ENCODE measurements at places on chromosomes 2 and 18. TPM values are rescaled to one million over a fixed set of nuclear protein-coding genes. Genes with fewer than 3 reads are reported as not detected.

The CENPA gene
- total RNA-seq, result 24.7 TPM

GRCh38 chr2:191311627-191312026, 66.4 kb downstream of the MYO1B start:
- no peak for DNase-seq

DNA sequence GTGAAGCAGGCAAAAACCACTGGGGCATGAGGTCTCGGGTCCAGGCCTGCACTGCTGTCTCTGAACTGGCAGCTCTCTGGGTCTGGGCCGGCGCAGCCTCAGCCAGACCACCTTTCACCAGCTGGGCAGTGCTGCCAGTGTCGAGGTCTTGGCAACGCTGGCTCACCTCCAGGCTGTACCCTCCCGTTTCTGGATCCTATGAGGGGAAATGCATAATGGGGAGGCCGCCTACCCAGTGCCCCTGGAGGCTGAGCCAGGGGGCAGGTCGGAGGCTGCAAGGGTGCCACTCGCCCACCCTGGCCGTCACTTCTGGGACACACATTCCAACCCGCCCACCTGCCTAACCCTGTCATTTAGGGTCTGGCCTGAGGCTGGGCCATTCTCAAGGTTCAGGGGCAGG, 24.6 kb downstream of the KIF1A start:
- no peak for DNase-seq

- no peak for DNase-seq
Observed at GRCh38 chr2:168583710-168584521, 127.8 kb downstream of the CERS6 start.

DNA sequence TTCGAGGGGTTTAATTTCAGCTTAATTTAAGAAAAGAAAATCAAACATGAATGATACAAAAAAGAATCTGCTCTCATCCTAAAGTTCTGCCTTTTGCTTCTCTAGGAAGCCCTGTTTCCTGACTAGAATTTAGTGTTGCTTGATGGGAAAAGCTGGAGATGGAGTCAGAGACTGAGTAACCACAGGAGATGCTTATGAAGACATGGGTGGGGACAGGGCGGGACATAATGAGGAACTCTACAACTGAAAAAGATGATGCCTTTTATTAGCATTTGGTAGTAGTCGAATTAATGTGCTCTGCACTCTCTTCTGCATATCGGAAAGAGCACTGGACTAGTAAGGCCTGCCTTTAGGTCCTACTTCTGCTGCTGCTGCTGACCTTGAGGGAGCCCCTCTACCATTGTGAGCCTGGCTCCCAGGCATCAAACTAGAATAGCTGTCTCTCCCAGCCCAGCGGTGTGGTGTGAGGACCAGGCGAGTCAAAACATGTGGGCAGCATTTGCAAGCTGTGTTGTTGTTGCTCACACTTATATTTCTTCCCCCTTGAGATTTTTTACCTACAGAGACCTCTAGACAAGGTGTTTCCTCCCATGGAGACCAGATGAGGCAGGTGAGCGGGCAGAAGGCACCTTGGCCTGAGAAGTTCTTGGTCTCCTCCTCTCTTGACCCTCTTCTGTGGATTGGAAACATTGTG, 61.5 kb downstream of the INPP4A start:
- no peak for DNase-seq

The STRADB gene
- total RNA-seq, result 30.6 TPM

GRCh38 chr2:46351750-46352138, 54.5 kb downstream of the EPAS1 start:
- no peak for DNase-seq

DNA sequence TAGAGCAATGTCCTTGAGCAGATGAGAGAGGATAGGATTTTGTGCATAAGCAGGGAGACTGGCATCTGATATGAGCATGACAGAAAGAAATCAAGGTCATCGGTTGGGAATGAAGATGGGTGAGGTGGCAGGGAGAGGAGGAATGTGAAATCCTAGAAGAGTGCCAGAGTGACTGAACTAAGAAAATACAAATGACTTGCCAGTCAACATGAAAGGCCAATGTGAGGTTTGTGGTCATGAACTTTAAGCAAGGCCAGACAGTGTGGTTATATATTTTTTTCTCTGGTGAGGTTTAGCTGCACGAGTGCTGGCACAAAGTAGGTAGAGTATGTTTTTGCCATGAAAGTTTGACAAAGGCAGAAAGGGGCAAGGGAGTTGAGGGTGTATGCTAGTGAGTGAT, 21.2 kb downstream of the QPCT start:
- no peak for DNase-seq

The ANKRD29 gene
- 3.5 TPM for total RNA-seq

The INHBB gene
- 4.9 TPM for total RNA-seq

DNA sequence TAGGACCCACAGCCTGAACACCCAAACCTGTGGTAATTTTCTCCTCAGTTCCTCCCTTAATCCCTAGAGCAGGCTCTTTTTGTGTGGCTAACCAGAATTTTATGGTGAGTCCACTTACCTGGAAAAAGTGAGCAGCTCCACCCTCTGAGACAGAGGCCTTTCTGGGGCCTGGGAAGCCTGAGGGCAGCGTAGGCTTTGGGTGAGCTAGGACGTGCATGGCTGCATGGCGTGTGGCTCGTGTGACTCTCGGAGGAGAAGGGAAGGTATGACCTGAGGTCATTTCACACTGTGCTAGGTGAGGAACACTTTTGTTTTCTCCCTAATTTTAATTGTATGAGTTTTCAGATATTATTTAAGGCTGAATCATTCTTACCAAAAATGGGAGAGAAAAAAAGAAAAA, 73.5 kb upstream of the DYNAP start:
- no peak for DNase-seq

GRCh38 chr18:36108196-36108595, 20.9 kb downstream of the SLC39A6 start:
- no peak for DNase-seq

- DNase-seq, result no peak
Observed at GRCh38 chr2:85707304-85707703, 13.1 kb downstream of the GNLY start.

DNA sequence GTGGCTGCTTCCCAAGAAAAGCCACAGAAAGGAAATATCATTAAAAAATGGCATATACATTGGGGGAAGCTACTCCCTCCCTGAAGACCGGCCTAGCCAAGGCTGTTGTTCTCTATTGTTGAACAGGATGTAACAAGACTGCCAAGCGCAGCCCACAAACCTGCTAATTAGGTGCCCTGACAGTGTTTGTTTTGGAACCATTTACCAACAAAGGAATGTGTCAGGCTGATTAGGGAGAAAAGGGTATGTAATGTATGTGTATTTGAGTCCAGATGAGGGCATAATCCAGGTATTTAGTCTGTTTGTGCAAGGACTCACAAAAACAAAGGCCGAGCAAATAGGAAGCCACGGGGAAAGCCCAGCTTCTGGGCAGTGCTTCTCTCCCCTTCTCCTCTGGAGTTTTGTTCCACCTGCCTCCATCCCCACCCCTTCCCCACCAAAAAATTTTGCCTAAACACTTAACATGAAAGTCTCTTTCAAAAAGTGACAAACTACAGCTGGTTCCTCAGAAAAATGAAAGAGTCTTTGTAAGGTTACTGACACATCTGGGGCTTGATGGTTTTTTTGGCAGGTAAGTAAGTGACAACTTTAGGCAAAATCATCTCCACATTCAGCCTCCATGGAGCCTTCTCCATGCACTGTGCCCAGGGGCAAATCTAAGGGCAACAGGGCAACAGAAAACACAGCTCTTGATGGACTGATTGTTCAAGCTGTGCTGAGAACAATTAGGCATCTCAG, 78.3 kb upstream of the FZD5 start:
- DNase-seq, result no peak

- DNase-seq, result no peak
Observed at GRCh38 chr18:54530285-54530684, 60.8 kb upstream of the DYNAP start.

- DNase-seq, result no peak
Observed at GRCh38 chr2:196587056-196587455, 52.5 kb upstream of the CCDC150 start.

All from type B pancreatic cell (in vitro differentiated cells).